ENCODE measurements at places on chromosomes 5 and 9.
A peak's percentile ranks its signal among the peaks of the same experiment; 100 is the strongest.

GRCh38 chr9:107863396-107863795, 373.8 kb upstream of the KLF4 start:
- DNase-seq, result no peak

- no peak for DNase-seq
Measured at GRCh38 chr9:20930836-20931235, 100.6 kb downstream of the HACD4 start.

GRCh38 chr9:137028263-137029057, 423 bp upstream of the ABCA2 start:
- peak; percentile 59 for DNase-seq

DNA sequence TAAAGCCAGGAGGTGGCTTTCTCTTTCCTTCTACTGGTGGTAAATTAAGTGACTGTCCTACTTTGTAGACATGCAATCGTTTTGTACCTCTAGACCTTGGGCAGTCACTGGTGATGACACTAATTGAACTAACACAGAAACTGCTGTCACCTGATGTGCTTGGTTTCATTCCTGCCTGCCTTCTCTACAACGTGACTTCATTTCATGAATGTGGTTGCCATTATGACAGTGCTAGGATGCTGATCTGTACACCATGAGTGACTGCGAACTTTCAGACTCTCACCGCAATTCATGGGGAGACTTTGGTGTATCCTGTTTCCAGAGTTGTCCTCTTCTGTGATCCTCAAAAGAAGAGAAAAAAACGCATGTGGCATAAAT, 47.5 kb downstream of the UBE2QL1 start:
- no peak for DNase-seq

- DNase-seq, result no peak
Measured at GRCh38 chr5:106167766-106168165, 1503.0 kb downstream of the EFNA5 start.

DNA sequence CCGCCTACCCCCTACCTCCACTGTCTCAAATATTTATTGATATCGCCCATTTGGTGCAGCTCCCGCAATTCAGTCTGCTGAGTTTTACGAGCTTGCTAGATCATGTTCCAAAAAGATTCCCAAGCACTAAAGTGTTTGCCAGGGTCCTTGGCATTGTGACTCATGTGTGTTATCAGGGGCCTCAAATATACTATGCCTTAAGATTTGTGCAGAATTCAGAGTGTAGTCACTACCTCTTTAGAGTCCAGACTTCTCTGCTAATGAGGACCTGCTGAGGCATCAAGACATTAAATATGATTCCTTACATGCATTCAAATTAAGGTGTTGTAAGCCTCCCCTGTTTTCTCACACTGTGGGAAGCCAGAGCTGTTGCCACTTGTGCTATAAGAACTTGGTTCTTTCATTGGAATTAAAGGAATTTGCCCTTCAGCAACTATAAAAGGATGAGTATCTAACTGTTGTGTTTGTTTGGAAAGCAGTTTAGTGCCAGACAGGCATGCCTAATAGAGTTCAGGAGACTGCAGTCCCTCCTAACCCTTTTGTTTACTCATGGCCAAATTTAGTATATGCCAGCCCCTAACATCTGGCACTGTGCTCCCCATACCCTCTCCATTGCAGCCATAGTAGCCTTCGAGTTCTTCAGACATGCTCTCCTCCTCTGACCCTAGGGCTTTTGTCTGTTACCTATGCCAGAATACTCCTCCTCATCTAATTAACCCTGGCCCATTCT, 316.4 kb downstream of the NR3C1 start:
- DNase-seq, result no peak

DNA sequence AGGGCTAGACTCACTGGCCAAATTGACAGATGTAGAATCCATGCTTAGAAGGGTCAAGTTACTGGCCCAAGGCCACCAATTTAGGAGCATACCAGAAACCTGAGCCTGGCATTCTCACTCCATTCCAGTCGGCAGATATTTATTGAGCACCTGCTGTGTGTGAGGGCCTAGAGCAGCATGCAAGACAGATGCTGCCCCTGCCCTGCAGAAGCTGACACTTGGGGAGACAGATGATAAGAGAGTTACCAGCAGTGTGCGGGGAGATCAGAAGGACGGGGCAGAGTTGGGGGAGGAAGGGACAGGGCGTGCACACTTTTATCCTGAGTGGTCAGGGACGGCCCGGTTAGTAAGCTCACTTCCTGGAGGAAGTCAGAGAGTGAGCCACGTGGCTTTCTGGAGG, 111.5 kb upstream of the RAPGEF1 start:
- no peak for DNase-seq

DNA sequence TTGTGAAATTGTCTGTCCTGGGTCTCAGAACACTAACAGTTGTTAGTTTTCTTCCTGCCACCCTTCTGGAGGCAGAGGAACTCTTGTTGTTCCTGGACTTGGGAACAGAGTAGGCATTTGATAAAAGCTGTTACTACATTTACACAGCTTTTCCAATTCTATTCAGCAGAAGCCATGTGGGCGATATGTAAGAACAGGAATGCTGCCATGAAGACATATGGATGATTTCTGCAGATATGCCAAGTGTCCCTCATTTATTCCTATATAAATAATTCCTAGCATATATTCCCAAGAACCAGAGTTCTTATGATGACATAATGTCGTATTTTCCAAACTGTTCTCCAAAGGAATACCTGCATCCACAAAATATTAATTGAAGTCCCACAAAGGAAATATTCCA, 135.9 kb upstream of the DAB2 start:
- no peak for DNase-seq

GRCh38 chr5:161093100-161093499, 241.1 kb upstream of the ATP10B start:
- no peak for DNase-seq

DNA sequence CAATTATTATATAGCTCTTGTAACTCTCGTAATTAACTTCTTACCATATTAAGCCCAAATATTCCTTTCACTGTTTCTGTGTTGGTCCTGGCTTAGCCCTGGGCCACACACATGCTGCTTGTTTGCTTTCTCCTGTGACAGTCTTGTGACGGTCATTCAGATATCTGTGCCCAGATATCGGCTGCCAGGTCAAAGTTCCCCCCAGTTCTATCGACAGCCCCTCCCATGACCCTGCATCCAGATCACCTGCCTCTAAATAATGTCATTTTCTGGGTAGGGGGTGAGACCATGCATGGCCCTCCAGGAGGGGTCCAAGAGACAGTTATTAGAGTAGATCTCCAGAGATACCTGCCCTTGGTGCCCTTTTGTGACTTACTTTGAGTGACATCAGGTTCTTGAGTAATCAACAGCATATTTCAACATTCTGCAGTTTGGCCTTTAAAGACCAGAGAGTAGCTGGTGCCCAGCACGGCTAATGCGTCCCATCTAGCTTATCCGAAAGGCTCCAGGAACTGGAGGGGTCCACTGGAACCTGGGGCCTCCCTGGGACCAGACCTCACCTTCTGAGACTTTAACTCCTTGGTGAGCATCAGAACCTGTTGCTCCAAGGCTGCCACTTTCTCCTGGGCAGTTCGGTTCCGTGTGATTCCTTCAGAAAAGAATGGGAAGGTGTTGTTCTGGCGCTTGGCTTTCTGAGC, 26.9 kb downstream of the TBC1D2 start:
- no peak for DNase-seq

DNA sequence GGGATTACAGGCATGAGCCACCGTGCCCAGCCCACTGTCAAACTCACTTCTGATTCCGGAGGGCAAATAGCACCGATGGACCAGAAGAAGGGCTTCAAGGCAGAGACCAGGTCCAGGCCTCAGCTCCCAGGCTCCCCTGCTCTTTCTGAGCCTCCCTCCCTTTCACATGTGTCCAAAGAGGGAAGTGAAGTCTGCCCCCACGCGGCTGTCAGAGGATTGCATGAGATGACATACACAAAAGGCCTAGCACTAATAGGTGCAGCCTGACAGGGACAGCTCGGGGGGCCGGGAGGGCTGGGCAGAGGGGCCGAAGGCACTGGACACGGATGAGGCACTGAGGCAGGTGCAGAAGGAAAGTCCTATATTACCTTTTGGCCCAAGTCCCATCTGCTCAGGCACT, 16.1 kb downstream of the FBP1 start:
- DNase-seq, result no peak

GRCh38 chr9:92645041-92645440, 24.9 kb downstream of the IPPK start:
- DNase-seq, result no peak

DNA sequence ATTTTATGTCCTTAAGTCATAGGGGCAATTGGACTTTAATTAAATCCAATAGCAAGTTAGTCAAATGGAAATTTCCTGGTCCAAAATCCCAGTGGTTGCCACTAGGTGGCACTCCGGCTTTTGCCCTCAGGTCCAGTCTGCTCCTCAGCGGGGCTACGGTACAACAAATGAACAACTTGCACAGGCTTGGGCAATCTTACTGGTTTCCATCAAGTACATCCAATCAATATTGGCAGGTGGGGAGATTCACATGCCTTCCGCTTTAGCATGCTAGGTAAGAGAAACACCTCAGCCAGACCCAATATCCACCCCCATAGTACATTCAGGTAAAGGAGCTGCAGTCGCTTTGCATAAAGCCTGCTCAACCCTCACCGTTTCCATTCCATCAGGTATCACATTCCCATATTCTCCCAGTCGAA, 6.3 kb upstream of the MXD3 start:
- DNase-seq, result peak; percentile 52

- no peak for DNase-seq
Measured at GRCh38 chr5:153480401-153480800, 10.1 kb upstream of the GRIA1 start.

DNA sequence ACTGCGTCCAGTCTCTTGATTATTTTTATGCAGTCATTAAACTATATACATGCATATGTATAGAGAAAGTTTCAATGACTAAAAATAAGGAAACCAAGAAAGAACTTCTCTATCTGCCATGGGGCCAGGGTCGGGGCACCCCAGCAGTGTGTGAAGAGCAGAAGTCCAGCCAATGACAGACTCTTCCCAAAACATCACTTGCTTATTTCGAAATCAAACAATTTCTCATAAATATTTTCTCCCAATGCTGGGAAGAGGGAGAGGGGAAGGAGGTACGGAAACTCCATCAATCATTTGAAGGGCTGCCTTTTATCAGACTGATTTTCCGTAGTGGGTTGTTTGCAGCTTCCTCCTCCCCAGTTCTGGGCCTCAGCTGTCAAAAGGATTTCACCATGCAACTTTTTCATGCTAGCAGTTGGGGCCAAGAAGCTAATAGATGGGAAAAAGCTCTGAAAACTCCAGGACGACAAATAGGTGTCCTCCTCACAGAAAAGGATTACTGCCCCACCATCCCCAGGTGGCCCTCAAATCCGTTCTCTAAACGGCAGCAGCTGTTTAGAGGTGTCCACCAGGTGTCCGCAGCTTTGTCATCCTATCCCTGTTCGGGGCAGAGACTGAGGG, 617 bp upstream of the FPGS start:
- DNase-seq, result no peak

DNA sequence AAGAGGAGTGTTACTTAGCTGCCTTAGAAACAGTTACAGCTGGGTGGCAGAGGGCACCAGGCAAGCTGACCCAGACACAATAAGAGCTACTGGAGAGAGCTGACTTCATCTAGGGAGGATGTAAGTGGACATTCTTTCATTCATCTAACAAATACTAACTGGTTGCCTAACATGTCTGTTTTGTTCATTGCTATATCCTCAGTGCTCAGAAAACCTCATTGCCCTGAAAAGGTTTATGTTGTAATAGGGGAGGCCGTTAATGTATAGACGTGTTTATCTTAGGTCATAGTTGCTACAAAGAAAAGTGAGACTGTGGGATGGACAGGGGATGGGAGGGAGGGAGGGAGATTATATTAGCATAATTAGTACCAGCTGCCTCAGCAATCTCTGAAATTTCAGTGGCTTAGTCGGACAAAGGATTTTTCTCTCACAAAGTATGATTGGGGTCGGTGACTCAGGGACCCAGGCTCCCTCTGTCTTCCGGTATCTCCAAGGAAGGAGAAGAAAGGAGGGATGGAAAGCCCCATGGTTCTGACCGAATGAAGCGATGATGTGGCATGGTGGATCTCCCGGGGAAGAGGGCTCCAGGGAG, 2.6 kb upstream of the SNX18 start:
- no peak for DNase-seq

DNA sequence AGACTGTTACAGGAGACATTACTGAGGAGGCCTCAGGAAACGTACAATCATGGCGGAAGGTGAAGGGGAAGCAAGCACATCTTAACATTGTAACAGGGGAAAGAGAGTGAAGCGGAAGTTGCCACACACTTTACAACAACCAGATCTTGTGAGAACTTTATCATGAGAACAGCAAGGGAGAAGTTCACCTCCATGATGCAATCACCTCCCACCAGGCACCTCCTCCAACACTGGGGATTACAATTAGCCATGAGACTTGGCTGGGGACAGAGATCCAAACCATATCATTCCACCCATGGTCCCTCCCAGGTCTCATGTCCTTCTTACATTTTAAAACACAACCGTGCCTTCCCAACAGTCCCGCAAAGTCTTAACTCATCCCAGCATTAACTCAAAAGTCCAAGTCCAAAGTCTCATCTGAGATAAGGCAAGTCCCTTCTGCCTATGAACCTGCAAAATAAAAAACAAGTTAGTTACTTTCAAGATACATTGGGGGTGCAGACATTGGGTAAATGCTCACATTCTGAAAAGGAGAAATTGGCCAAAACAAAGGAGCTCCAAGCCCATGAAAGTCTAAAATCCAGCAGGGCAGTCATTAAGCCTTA, 138.3 kb downstream of the TMEM161B start:
- DNase-seq, result no peak

GRCh38 chr5:146238973-146239372, 35.6 kb downstream of the RBM27 start:
- DNase-seq, result no peak

GRCh38 chr5:71862507-71863060, 143.5 kb downstream of the CARTPT start:
- no peak for DNase-seq

GRCh38 chr9:92619601-92620300, 50.2 kb downstream of the IPPK start:
- DNase-seq, result no peak

DNA sequence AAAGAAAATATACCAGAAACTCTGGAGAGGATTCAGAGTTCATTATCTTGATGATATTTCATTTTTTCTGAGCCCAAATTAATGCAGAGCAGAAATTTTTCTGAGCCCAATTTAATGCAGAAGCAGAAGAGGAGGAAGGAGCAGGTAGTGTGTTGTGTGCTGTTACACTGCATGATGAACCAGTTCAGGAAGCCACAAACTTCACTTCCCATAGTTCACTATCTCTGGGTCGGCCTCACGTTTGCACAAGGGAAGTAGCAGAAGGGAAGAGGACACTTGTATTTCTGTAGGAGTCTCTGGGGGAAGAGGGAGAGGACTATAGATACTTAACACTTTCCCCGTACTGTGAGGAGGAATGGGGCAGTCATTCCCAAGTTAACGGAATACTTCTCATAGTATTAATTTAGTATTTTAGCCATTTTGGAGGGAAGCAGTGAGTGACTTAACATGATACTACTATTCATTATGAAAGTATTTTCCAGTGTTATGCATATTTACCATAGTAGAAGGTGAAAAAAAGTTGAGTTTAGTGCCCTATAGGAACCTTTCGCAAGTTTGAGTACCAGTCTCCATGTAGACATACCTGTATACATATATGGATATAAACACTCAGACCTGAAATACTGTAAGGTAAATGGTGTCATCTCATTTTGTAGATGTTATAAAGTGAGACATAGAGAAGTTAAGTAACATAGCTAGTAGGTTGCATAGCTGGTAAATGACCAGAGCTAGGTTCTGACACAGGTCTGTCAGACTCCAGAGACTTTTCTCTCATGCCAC, 30.0 kb downstream of the XPA start:
- DNase-seq, result no peak

GRCh38 chr5:38463634-38464521, 92.6 kb downstream of the LIFR start:
- DNase-seq, result no peak
